GM04503 (cell line): ENCODE measurements at places on chromosomes 7 and 10.

- DNase-seq = peak; percentile 70
These were observed 294.6 kb downstream of the PTEN start for GRCh38 chr10:88157981-88158465.

DNA sequence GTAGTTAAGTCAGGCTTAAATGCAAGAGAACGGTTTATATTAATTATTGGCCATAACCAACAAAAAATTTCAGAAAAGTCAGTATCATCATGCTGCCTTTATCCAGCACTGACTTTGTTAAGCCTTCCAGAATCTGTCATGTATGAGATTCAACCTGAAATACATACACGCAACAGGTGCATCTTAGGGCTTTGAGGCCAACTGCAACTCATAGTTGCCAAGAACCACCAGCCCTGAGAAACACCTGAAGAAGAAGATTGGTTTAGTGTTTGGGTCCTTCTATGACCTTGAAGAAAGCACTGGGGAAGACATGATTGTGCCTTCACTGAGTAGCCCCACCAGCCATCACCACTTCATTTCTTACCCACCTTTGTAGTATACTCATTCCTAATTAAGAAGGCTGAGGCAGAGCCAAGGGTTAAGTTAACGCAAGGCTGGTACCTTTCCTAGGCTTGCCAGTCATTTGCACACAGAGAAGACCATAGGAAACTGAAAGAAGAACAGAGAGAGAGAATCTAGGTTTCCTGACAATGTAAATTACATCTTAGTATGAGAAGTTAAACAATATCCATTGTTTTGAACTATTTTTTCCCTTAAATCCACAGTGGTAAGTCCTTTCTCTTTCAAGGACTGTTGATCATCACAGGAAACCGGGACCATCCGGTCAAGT, 200.1 kb upstream of the PRKCQ start:
- DNase-seq = no peak

DNA sequence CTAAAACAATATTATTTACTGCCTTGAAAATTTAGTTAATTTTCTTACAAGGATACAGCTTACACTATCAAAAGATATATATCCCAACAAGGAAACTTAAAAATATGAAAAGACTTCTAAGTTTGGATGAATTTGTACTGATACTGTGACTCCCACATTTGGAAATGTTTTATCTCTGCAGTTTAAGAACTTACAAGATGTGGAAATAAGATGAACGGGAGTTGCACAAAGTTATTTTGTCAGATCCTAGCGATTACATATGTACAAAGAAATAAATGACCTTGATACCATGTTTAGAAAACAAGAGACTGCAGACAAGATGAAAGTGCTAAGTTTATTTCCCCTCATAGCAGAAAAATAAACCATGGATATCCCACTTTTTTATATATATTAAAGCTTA, 103.7 kb upstream of the TMEM106B start:
- DNase-seq = no peak

DNA sequence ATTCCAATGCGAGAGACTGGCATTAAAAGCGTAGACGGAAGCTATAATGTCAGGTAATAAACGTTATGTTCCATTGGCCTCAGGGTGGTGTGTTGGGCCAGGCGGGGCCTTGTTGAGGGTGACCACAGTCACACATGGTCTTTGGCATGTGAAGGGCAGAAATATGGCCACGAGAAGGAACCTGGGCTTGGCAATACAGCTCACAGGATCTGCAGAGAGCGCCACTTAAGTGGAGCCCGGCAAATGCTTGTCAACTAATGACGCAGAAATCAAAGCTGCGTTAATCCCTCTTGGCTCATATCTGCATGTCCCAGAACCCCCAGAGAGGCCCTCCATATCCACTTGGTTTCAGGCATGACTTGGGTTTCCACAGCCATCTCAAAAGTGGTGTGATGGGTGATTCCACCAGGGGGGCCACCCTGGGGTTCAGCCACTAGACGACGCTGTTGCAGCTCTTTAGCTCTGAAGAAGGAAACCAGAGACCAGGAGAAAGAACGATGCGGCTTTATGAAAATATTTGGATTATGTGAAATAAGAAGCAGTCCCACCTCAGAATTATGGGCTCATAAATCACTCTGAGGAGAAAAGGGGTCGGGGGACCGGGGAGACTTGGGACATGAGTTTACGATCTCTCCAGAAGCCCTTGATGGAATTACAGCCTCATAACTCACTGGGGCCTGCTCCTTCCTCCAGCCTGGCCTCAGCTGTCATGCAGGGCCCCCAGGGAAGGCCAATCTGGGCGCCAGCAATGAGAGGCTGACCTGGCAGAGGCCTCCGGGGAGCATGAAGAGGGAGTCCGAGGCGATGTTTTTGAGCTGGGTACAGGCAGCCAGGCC, 462.5 kb downstream of the PLXNA4 start:
- no peak for DNase-seq

DNA sequence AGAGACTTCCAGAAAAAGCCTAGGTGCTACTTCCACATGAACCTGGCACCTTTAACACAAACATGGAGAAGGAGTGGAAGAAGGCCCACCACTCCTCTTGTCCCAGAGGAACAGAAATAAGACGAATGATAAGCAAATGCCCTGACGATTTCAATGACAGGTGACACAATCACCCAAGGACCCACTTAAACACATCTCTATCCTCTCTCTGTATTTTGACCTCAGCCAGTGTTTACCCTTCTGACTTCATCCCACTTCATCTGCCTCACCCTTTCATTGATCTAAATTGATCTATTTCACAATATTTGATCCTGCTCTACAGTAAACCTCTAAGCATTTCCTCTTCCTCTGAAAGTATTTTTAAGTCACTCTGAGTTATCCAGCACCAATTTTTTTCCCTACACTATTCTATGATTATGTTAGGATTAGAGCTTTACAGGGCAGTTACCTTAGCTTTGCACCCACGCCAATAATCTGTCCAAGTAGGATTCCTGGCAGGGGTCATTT, 9.1 kb downstream of the GOT1 start:
- no peak for DNase-seq

- DNase-seq = no peak
These were observed 969.6 kb downstream of the LRMDA start for GRCh38 chr10:76401006-76401405.

DNA sequence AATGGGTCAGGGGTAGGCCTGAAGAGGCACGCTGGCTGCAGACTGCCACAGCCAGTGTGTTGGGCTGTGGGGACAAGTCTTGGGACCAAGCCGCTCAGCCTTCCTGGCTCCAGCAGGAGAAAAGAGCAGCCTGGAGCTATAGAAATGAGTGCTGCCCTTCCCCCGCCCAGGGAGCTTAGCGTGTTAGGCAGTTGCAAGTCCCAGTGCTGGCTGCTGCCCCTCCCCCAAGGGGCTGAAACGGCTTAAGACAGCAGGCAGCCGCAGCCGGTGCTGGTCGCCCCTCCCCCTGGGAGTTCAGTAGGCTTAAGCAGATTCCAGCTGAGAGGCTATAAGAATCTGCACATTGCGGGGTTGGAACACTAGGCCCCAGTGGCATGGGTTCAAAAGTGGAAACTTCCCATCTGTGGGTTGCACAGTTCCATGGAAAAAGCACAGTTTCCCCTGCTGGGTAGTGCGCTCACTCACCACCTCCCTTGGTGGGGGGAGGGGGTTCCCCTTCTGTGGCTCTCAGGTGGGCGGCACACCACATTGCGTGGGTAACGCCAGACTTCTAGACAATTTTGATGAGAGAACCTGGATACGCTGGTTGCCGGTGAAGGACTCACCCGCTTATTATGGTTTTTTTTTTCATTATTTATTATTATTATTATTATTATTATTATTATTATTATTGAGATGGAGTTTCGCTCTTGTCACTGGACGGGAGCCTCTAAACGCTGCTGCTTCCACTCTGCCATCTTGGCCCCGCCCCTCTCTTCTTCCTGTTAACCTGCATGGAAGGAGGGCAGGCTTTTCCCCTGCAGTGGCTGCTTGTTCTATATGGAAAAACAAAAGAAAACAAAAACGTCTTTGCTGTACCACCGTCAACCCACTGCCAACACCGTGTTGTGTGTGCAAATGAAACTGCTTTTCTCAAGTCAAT, 151.1 kb downstream of the CXCL12 start:
- no peak for DNase-seq

DNA sequence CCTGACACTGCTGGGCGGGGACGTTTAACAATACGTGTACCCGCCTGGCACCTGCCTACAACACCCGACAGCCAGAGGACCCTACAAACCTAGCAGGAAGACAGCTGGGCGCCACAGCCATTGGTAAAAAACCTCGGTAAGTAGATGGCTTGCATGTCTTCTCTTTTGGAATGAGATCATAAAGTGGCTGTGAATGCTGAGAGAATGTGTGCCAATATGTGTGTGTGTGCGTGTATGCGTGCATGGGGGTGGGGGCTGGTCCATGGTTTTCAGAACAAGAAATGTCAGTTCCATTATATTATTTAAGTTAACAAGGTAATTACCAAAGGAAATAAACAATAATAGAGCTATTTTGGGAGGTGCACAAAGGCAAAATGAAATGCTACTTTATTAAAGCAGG, 39.2 kb downstream of the PAPOLB start:
- DNase-seq = no peak

DNA sequence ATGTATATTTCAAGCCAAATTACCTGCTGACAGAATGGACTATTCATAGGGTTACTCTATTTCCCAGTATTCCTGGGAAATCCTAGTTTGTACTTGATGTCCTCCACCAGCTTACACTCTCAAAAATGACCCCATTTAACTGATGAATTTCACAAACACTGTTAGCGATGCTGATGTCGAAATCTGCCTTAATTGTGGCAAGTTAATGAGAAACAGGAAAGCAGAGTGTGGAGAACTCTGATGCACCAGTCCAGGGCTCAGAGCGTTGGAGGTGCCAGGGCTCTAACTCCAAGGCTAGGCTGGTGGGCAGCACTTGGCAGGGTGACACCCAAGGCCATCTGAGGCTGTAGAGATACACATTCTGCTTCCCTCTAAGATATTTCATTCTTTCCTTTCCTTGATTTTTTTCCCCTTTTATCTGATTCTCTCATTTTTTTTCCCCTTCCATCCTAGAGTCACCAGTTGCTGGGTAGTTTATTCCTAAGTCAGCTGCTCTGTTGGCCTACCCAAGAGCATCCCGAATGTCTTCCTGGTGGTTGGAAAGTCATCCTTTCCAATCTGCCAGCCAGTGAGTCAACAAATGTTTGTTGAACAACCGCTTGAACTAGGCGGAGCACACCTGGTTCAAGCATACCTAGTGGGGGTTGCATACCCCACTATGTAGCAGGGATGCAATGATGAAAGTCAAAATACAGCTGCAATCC, 525.0 kb upstream of the NRP1 start:
- no peak for DNase-seq

- no peak for DNase-seq
These were observed 177.9 kb downstream of the PDE1C start for GRCh38 chr7:31892099-31892829.

DNA sequence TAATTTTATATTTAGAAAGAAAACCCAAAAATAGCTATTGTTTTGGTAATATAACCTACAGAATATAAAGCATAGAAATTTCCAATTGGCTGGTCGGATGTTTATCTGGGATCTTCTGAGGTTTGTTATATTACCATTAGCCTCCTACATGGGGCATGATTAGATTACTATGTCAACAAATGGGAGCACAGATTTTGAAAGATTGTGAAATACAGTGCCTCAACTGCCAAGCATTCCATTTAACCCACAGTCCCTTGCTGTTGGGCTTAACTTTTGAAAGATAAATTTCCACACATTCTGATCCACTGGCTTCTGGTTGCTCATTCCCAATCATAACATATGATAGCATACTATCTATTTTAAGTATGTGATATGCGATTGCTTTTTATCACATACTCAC, 455.4 kb upstream of the C7orf33 start:
- DNase-seq = no peak

- DNase-seq = peak; percentile 79
These were observed 169.5 kb upstream of the KLF14 start for GRCh38 chr7:130903358-130903974.

GRCh38 chr7:83731154-83731553, 82.2 kb upstream of the SEMA3E start:
- DNase-seq = no peak

DNA sequence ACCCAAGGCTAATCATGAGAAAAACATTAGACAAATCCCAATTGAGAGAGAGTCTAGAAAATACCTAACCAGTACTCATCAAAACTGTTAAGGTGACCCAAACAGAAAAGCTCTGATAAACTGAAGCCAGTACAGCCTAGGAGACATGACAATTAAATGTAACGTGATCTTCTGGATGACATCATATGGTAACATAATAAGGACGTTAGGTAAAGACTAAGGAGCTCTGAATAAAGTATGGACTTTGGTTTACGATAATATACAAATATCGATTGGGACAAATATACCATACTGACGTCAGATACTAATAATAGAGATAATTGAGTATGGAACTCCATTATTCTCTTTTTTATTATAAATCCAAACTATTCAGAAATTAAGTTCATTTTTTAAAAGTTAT, 561.1 kb upstream of the STEAP1 start:
- no peak for DNase-seq

DNA sequence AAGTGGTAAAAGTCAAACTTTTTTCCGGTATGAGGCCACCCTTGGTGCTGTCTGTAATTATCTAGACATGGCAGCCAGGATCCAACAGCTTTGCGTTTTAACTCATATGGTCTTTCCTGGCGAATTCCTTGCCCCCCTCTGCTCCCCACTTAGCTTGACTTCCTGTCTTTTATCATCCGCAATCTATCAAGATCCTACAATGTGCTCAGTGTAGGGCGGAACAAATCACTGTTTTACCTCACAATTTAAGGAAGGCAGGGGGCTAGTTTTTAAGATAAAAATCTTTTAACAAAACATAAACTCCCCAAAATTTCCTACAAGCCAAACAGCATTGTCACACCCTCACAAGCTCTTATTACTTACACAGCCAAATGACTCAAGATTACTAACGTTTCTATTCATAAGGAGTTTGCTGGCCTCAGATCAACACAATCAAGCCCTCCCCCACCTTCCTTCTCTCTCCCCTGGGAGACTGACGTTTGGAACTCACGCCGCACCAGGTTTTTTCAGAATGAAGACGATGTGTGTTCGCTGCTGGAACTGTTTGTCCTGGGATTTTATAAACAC, 1.3 kb upstream of the CDK14 start:
- DNase-seq = no peak
